ENCODE measurements at places on chromosomes 13 and 19. TPM values are rescaled to one million over a fixed set of nuclear protein-coding genes. Genes with fewer than 3 reads are reported as not detected.

Gene TTC9B
- polyA plus RNA-seq, result not detected

Gene KLK1
- polyA plus RNA-seq, result 0.17 TPM

Gene LRRC25
- polyA plus RNA-seq, result not detected

Gene KLHL26
- 2.3 TPM for polyA plus RNA-seq

Gene PDX1
- polyA plus RNA-seq, result not detected

Gene NMRK2
- polyA plus RNA-seq, result not detected

Gene MTMR6
- 20.8 TPM for polyA plus RNA-seq

Gene C1QTNF9B
- polyA plus RNA-seq, result not detected

Gene FCAR
- not detected for polyA plus RNA-seq

Gene IFNL1
- not detected for polyA plus RNA-seq

GRCh38 chr19:8148088-8148409, 1.3 kb downstream of the FBN3 start:
- DNase-seq, result no peak

- DNase-seq, result peak; percentile 34
Measured at GRCh38 chr19:17944301-17944700, 11.5 kb downstream of the CCDC124 start.

GRCh38 chr13:80339912-80340650, 845 bp downstream of the SPRY2 start:
- no peak for DNase-seq

- DNase-seq, result no peak
Measured at GRCh38 chr13:33263484-33263883, 22.1 kb downstream of the STARD13 start.

- DNase-seq, result no peak
Measured at GRCh38 chr13:43014162-43014561, 9.2 kb upstream of the DNAJC15 start.

DNA sequence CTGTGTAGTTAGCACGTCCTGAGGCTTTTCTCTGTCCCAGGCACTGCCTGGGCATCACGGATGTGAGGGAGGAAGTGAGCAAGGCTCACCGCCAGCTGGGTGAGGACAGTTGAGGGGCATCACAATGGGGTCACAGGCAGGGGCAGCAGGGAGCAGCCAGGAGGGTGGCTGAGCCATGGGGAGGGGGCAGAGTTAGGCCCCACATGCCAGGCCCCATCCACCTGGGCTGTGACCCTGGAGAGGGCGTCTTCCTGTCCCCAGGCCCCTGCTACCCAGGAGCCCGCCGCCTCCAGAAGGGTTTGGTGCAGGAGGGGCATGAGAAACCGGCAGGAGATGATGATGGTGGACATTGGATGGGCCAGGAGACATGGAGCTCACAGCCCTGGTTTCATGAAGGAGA, 56.8 kb upstream of the F7 start:
- no peak for DNase-seq

DNA sequence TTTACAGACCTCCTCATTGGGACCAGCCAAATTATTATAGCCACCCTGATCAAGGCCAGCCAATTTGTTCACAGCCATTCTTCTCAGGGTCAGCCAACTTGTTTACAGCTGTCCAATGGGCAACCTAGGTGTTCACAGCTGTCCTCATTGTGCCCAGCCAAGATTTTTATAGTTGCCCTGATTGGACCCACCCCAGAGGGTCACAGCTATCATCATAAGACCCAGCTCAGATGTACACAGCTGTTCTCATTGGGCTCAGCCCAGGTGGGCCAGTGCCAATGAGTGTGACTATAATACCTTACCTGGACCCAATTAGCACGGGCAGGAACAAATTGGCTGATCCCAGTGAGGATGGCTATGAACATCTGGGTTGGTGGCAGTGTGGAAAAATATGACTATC, 1151.8 kb downstream of the UQCRFS1 start:
- no peak for DNase-seq

- no peak for DNase-seq
Measured at GRCh38 chr13:96871469-96871868, 122.8 kb downstream of the OXGR1 start.

- no peak for DNase-seq
Measured at GRCh38 chr13:30331331-30331771, 24.0 kb upstream of the KATNAL1 start.

GRCh38 chr13:62598708-62599107, 1183.1 kb upstream of the PCDH20 start:
- no peak for DNase-seq

GRCh38 chr19:38015761-38016160, 108.8 kb downstream of the SIPA1L3 start:
- no peak for DNase-seq

DNA sequence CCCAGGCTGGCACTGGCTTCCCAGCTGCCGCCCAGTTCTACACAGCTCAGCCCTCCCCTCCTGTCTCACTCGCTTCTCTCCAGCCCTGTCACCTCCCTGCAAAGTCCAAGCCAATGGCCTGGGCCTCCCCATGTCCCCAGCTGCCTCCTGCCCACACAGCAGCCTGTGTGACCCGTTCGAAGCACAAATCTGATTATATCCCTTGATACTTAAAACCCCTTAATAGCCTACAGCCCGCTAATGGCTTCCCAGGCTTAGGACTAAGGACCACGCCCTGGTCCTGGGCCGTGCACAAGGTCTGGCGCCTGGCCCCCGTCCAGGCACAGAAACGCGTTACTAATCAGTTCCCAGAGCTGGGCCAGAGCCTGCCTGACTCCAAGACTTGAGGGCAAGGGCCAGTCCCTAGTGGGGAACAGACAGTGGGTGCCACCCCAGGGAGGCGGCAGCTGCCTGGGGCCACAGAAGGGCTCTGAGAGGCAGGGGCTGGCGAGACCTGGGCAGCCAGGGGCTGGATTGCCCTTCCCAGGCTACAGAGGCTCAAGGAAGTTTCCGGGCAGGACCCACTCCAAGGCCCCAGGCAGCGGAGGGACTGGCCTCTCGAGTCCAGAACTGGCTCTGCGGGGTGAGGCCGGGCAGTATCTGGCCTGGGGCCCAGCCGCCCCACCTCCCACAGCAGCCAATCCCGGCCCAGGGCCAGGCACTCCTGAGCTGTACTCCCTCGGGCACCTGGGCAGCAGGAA, 10.4 kb downstream of the XAB2 start:
- no peak for DNase-seq

GRCh38 chr13:88601949-88602348, 930.8 kb downstream of the SLITRK5 start:
- DNase-seq, result no peak

- no peak for DNase-seq
Measured at GRCh38 chr13:40452038-40452666, 214.3 kb downstream of the FOXO1 start.

GRCh38 chr13:40980461-40980860, 38.7 kb downstream of the ELF1 start:
- no peak for DNase-seq

DNA sequence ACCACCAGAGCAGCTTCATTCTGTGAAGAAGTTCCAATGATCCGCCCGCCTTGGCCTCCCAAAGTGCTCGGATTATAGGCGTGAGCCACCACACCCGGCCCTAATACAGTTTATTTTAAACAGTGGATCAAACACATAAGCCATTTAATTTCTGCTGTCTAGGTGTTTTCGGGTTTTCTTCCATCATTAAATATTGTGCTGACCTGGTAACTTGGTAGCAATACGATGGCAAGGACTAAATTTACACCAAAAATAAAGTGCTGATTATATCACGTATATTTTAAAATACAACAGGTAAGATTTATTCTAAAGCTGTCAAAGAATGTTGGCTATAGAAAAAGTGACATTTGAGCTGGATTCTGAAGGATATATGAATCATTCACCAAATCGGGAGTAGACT, 1.3 kb downstream of the MED4 start:
- DNase-seq, result no peak

Measured in BJ (cell line).